Right atrium auricular region (tissue), 2 donors: ENCODE measurements at places on chromosomes 16 and 17. TPM values are rescaled to one million over a fixed set of nuclear protein-coding genes. Genes with fewer than 3 reads are reported as not detected.

Gene CCDC200
- not detected for total RNA-seq

Gene SMIM5
- 12.0 TPM for total RNA-seq

Gene GPRC5C
- 48.0 TPM for total RNA-seq

Gene AARSD1
- total RNA-seq, result 24.6 TPM

Gene PER1
- 59.4 TPM for total RNA-seq

DNA sequence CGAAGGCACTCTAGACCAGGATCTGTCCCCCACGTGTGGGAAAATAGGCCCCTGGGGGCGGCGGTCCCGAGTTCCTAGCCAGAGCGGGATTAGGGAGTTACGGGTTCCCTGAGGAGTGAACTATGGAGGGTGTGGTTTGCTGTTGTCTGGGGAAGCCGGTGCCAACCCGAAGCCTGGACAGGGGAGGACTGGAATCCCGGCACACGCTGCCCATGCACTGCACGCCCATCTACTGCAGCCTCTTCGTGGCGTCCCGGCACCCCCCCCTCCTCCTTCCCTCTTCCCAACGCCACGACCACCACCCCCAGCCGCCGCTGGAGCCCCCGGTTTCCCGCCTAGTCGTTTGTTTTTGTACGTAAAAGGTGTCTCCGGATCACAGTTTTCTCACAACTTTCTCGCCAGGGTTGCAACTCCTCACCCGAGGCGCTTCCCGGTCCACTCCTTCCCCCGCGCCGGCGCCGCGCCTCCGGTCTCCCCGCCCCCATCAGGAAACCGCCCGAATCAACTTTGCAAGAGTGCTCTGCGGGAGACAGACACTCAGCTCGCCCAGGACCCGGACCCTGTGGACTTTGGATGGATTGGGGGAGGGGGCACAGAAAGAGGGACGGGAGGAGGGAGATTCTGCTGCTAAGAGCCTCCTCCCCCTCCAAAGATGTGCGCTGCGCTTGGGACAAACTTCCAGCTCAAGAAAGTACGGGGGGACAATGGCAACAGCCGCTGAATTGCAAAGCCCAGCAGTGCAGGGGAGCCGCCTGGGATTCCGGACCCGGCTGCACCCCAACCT lies 1.4 kb upstream of the LHX1 start:
- H3K4me1 ChIP-seq, result no peaks in the 10 kb centered on the region
- H3K36me3 ChIP-seq, result no peaks in the 10 kb centered on the region
- H3K4me3 ChIP-seq, result peak overlapping the region; percentile 28
- H3K27me3 ChIP-seq, result peaks cover 83% of the 10 kb centered on the region
- no peak for DNase-seq

GRCh38 chr17:42784811-42785592 lies 4.6 kb downstream of the WNK4 start:
- peaks cover 16% of the 10 kb centered on the region for H3K4me1 ChIP-seq
- no peak overlapping the region for H3K27ac ChIP-seq
- H3K4me3 ChIP-seq, result no peak overlapping the region
- DNase-seq, result no peak
- peaks cover 20% of the 10 kb centered on the region for H3K27me3 ChIP-seq

GRCh38 chr16:68696514-68696913 lies 40.6 kb upstream of the CDH1 start:
- no peak overlapping the region for H3K27ac ChIP-seq
- no peaks in the 10 kb centered on the region for H3K4me1 ChIP-seq
- no peaks in the 10 kb centered on the region for H3K27me3 ChIP-seq
- no peaks in the 10 kb centered on the region for H3K36me3 ChIP-seq

Gene FAM20A
- total RNA-seq, result 2.5 TPM

DNA sequence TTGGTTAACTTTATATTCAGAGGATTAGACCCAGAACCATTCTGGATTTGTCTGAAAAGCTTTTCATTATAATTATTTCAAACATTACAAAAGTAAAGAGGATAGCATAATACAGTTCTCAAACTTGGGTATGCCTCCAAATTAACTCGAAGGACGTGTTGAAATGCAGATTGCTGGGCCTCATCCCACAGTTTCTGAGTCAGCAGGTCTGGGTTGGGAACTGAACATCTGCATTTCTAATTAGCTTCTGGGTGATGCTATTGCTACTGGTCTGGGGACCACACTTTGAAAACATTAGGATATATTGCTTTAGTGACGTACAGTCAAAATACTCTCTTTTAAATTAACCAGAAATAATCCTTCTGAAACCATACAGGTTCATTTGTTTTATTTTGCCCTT lies 10.0 kb downstream of the TPPP3 start:
- H3K27me3 ChIP-seq, result no peaks in the 10 kb centered on the region
- no peak overlapping the region for H3K27ac ChIP-seq
- DNase-seq, result no peak
- no peaks in the 10 kb centered on the region for H3K36me3 ChIP-seq
- no peaks in the 10 kb centered on the region for H3K4me1 ChIP-seq

Gene KCNH6
- not detected for total RNA-seq

Gene NRN1L
- total RNA-seq, result not detected
